ENCODE measurements at places on chromosomes 7 and 10.

DNA sequence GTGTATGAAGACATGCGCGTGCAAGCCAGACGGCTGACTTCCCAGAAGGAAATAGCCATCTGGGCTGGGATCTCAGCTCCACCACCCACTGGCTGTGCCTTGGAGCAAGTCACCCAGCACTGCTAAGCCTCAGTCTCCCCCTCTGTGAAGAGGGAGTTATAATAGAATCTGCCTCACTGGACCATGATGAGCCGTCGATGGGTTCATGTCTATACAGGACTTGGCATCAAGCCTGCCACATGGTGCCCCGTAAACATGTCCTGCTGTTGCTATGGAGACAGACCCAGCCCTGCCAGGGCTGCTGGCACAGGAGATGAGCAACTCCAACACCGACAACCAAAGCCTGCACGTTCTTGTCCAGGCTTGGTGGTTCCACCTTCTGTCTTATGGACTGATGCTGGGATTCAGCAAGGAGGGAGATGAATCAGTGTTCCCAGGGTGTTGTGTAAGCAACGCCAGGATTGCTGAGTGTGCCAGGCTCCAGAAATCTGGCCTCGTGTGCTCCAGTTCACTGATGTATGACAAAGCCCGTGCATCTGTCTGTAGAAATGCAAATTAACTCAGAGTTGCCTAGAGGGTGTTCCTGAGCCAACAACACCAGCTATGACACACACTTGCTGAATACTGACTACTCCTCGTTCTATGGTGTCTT lies 5.6 kb downstream of the GPR15LG start:
- no peak for DNase-seq

- no peak for DNase-seq
These were observed 195.5 kb downstream of the TRIL start for GRCh38 chr7:28762651-28763050.

DNA sequence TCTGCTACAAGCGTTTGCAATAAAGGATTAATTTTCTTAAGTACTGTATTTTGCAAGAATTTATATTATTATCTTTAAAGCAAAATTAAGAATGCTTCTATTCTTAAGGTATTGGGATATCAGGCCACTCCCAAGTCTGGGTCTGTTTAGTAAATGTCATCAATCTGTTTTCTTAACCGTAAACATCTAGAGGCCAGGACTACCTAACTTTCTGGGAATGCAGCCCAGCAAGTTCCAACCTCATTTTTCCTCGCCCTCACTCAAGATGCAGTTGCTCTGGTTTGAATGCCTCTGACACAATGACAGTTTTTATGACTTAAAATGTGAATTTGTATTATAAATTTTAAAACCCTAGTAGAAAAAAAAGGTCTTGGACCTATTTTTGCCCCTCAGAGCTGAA lies 143.5 kb downstream of the INHBA start:
- no peak for DNase-seq

DNA sequence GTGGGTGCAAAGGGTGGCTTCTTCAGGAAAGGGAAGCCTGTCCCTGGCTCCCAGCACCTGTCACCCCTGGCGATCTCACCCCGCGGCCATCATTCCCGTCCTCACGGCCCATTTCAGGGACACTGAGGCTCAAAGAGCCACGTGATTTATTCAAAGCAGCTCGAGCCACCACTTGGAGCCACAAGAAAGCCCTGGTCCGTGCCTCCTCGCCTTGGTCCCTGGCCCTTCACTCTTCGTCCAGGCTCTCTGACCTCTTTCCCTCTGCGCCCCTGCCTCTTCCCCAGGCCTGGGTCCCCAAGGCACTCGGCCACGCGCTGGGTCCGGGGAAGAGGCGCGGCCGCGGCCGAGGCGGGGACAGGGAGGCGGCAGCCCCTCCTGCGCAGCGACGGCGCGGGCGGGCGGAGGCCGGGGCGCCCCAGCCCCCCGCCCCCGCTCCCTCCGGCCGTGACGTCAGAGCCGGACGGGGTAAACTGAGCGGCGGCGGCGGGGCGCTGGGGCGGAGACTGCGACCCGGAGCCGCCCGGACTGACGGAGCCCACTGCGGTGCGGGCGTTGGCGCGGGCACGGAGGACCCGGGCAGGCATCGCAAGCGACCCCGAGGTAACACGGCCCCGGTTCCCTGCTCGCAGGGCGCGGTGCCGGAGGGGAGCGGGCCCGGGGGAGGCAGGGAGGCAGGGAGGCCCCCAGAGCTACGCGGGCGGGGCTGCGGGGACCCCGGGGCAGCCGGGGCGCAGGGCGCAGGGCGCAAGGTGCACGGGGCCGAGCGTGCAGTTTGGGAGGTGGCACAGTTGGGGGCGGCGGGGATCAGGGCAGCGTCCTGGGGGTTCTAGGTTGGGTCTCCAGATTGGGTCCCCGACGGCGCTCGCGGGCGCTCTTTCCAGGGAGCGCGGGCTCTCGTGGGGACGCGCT lies at the start of gene SLC18A2:
TSS of gene SLC18A2 (plus strand) at position 494 of the 909 bp plus-strand sequence. CDS start 580 bp downstream, outside the sequence.
- DNase-seq, result no peak
